ENCODE measurements at places on chromosomes 7 and 10.

- DNase-seq, result no peak
Measured at GRCh38 chr10:69640196-69640980, 10.3 kb downstream of the FAM241B start.

DNA sequence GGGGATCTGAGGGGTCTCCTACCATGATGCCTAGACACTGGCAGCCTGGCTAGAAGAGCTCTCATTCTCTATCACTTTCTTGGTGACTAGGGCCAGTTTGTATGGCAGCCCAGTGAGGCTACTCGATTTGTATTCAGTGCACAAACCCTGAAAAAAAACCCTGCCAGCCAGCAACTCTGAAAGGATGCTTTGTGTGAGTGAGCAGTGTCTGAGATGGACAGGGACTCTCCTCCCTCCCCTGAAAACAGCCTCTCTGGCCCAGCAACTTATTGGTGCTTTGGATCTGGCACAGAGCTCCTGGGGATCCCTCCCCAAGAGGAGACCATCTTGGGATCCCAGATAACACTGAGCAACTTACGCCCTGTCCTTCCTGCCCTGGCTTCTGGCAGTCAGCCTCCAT is 10.8 kb upstream of the LRRC4 start:
- no peak for DNase-seq

DNA sequence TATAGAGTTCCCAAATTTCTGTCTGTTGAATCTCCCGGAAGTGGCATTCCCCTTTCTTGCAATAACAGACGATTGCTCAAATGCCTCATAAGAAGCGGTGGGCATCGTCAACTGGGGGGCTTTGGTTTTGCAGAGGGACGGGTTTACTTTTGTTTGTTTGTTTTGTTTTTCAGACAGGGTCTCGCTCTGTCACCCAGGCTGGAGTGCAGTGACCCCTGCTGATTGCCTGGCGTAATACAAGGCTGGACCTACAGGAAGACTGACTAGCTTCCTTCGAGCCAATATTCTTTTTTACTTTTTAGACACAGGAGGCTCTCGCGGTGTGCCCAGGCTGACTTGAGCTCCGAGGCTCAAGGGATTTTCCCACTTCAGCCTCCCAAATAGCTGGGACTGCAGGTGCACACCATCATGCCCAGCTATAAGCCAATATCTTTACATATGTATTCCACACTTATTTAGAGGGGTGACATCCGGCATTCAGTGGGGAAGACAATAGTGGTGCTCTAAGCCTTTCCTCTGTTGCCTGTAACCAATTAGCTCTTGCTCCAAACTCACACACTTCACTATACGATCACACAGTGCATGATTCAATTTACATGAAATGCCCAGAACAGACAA is 58.1 kb downstream of the FHIP2A start:
- DNase-seq, result no peak

GRCh38 chr10:26543567-26544306 is 105.6 kb downstream of the APBB1IP start:
- DNase-seq, result no peak

DNA sequence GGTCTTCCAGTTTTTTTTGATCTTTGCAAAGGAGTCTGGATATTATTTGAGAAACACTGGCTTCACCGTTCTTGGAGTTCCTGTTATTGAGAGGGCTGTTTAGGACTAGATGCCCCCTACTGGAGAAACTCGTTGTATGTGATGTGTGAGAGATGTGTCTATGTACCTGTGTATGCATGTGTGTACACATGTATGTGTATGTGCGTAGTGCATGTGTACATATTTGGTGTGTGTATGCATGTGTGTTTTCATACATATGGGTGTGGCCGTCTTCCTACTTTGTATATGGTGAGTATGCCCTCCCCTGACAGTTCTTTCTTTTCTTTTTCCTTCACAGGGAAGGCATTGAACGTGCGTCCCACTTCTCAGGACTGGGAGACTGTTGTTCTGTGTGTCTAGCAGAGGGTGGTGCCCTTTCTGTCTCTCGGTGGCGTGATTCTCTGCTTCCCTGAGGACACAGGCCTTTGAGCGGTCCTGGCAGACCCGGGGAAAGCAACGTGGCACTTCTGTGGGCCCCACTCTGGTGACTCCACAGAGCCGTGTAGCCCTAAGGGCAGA is 3.0 kb upstream of the CALHM3 start:
- DNase-seq, result no peak

DNA sequence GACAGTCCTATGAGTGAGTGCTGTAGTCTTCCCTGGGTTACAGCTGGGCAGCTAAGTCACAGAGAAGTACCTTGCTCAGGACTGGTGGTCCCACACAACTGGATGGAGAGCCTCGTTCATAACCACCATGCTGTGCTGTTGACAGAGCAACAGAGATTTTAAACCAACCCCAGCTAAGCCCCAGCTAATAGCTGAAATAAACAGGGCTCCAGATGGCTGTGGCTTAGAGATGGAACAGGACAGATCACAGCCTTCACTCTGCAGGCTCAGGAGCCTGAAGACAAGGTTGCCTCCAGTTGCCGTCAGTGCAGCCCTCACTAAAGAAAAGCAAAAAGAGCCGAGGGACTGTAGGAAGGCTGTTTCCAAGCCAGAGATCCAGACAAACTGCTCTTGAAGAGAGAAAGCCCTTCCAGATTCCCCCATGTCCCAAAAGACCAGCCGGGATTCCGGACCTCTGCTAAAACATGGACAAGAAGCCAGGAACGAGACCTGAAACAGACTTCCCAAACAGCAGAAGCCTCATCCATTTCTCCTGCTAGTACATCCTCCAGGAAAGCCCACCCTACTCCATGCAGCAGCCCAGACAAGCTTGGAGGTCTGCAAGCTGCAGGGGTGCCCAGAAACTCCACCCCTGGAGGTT is 4.2 kb downstream of the HTRA1 start:
- no peak for DNase-seq

DNA sequence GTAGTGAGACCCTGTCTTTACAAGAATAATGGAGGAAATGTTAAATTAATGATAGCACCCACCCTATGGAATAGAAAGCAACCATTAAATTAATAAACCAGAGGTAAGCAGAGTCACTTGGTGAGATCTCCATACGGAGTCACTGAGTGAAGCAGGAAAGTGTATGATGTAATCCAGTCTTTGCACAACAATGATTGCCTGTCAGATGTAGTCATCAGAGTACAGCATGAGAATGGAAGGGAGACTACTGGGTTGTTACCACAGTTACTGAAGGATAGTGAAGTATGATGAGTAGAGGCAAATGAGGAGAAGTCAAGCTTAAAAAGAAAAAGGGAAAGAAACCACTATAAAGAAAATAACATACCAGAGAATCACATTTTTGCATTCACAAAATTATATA is 371.9 kb upstream of the SHH start:
- no peak for DNase-seq

- DNase-seq, result no peak
Measured at GRCh38 chr7:82335927-82336326, 107.7 kb downstream of the CACNA2D1 start.

DNA sequence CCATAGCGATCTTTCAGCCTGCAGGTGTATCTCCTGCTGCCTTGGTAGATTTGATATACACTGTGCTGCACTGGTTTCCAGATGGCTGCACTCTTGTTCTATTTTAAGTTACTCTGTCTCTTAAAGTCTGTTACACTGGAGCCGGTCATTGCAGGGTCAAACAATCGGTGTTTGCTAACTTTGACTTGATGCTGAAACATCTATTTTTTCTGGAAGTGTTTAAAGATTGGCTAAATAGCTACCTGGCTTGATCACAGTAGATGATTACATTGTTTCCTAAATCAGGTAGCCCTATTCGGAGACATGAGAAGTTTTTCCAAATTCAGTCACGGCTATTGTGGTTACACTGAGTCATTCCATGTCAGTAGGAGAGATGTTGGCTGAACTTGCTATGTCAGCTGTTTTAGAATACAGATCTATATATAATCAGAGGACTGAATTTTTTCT is 574.8 kb downstream of the ETV1 start:
- DNase-seq, result no peak

- DNase-seq, result no peak
Measured at GRCh38 chr10:6115824-6116350, 27.1 kb downstream of the RBM17 start.

- DNase-seq, result no peak
Measured at GRCh38 chr7:81244224-81244623, 325.4 kb upstream of the SEMA3C start.

DNA sequence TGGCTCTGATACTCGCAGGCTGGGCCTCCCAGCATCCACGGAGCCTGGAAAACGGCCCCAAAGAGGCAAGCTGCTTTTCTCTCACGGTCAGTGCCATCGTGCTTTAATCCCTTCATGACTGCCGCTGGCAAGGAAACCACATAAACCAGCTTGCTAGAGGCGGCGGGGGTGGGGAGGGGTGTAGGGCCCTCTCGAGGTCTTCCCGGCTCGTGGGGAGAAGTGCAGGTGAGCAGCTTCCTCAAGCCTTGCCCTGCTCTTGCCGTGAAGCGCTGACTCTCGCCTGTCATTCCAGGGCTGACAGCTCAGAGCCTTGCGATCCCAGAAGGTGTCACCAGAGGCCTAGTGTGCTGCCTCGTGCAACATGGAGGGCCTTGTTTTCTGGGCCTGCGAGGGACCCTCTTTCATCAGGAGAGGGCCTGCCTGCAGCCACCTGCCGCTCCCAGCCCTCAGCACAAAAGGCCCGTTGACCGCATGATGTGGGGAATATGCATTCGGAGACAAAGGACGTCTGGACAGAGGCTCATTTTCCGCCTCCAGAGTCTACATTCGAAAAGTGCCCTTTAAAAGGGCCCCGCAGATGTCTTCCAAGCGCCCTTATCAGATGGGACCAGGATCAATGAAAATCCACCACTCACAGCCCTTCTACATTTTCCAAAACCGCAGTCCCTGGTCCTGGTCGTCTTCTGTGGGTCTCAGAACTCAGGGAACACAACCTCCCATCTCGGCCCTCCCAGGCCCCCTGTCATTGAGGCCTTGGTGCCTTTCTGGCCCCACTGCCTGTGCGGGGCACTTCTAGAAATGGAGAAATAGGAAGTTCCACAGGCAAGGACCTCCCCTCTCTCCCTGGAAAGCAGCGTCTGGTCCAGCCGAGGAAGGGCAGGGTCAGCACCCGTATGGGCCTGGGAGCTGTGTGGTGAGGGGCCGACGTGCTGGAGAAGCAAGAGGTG is 58.7 kb downstream of the ZRANB1 start:
- no peak for DNase-seq

DNA sequence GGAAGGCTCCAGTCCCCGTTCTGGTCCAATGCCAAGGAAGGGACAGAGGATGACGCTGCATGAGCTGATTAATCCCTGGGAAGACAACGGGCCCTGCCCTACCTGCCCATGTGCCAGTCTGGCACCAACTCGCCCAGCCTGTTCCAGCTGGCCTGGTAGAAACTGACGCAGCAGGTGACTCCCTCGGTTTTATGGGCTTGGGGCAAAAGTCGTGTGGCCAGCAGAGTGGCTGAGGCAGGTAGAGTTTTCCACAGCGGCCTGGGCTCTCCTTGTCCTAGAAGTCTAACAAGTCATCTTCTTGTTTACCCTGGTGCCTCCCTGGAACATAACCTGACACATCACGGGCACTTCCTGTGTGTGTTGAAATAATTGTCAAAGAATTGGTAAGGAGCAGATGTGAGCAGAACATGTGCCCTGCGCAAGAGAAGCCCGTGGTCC is 20.4 kb upstream of the LMTK2 start:
- DNase-seq, result no peak

DNA sequence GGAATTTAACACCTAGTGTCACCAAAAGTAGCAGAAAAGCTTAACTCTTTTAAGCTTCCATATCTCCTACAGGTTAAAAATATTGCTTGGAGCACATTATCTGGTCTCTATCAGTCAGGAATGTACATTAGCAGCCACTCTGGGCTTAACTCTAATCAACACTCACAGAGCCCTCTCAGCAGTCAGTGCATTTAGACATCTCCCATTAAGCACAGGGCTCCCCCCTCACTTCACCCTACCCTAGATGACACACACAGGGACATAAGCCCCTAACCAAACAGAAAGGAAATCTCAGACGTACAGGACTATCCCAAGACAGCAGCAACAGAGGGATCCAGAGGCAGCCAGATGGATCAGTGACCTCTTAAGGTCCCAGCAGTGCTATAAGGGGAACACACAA is 26.4 kb downstream of the FBXW4 start:
- no peak for DNase-seq

DNA sequence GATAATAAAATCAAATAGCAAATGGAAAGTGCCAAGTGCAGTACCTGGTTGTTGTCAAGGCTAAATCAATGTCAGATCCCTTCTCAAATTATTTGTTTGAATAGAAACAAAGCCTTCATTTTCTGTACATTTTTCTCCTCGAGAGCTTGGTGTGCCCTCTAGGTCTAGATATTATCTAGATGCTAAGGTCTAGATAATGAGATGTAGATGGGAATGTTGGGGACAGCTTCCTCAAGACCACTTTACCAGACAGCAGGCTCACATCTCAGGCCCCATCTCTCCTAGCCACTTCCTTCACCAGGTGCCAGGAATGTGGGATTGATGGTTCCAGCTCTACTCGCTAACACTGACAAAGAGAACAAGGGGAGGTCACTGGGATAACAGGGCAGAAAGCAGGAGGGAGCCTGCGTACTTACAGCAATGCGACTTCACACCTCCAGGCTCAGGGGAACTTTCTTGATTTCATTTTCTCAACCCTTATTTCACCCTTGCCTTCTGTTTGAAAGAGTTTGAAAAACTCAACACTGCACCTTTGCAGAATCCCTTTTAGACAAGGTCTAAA is 451.4 kb upstream of the VSTM2A start:
- no peak for DNase-seq

GRCh38 chr10:119724593-119725516 is 995 bp upstream of the INPP5F start:
- DNase-seq, result no peak

DNA sequence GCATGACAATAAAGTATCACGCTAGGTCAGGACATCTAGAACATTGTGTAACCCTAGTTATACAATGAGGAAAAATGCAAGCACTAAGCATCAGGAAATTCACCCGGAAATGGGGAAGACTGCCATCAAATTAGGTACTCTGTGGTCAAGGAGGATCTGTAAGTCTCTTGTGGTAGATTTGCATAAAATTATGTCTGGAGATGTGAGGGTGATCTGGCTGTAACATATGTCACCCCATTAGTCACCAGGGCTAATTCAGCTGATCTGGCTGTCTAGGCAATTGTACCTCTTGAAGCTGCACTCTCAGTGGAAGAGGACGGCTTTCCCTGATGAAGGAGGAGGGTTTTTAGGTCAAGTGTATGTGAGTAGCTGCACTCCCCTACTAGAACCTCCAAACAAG is 14.8 kb downstream of the AKR1D1 start:
- DNase-seq, result no peak

DNA sequence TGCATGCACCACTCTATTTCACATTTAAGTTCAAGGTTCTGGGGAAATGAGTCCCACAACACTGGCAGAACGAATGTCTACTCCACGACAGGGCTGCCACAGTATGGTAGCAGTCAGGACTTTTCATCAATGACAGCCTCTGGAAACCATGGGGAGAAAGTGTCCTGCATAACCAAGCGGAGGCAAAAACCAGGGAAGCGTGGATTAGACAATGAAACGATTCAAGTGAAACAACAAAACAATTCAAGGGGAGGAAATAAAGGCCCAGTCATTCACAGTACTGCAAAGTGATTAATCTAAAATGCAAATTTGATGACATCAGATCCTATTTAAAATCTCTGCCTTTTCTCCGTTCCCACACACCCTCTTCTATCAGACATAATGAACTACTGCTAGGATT is 168.2 kb downstream of the DPY19L1 start:
- DNase-seq, result no peak

GRCh38 chr10:29522918-29523317 is 111.9 kb downstream of the SVIL start:
- DNase-seq, result no peak

Measured in esophagus squamous epithelium (tissue), 5 donors.